Fibroblast of lung (primary cell): ENCODE measurements at places on chromosomes 6 and 20.

DNA sequence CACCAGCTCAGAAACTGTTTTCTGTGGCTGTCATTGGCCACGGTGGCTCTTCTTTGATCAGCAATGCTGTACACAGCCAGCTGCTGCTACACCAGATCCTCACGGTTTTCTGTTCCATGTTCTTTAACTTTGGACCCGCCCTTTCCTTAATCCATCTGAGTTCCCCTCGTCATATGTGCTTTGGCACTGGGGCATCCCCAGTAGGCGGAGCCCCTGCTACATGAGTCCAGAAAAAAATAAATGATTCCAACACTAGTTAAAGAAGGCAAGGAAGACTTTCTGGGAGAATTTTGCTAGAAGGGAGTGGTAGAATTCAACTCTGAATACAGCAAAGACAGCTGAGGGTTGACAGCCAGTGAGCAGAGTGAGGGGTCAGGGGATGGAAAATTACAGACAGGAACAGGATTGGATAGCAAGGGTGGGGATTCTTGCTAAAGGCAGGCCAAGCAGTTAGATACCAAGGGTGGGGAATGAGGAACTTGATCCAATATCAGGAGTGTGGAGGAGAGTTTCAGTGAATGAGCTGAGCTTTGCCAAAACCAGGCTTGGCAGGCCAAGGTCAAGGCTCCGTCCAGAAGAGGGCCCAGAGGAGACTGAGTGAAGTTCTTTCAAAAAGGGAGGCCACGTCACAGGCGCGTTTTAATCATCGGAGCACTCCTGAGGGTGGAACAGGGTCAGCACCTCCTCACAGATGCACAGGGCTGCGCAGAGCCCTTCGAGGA is 391.8 kb downstream of the CDH4 start:
- H3K27ac ChIP-seq, result no peak overlapping the region
- no peak for DNase-seq
- H3K4me1 ChIP-seq, result no peaks in the 10 kb centered on the region
- no peaks in the 10 kb centered on the region for H3K36me3 ChIP-seq

GRCh38 chr6:160995271-160995670 is 3.7 kb downstream of the MAP3K4 start:
- H3K27me3 ChIP-seq, result no peaks in the 10 kb centered on the region
- H3K27ac ChIP-seq, result no peak overlapping the region
- H3K36me3 ChIP-seq, result no peaks in the 10 kb centered on the region
- no peaks in the 10 kb centered on the region for H3K4me1 ChIP-seq
- no peak for DNase-seq

GRCh38 chr6:43855247-43855646 is 85.2 kb downstream of the VEGFA start:
- no peaks in the 10 kb centered on the region for H3K4me1 ChIP-seq
- H3K27me3 ChIP-seq, result no peaks in the 10 kb centered on the region
- no peak overlapping the region for H3K27ac ChIP-seq
- no peaks in the 10 kb centered on the region for H3K36me3 ChIP-seq

DNA sequence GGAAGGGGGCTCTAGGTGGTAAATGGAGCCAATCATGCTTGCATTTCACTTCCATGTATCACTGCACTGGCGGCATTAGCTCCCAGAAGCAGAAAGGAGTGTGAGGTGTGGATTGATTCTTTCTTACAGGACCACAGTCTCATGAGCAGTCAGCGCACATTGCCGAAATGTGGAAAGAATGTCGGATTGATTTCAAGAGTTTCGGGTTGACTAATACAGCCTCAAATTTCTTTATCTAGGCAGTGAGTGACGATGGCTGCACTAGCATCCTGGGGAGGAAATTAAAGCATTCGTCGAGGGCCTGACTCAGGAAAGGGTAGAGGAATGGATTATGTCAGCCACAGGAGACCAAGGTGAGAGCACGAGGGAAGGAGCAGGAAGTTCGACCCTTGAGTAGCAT is 222.8 kb upstream of the CDYL start:
- no peak for DNase-seq
- H3K36me3 ChIP-seq, result no peaks in the 10 kb centered on the region
- H3K27me3 ChIP-seq, result peaks cover 4% of the 10 kb centered on the region
- H3K27ac ChIP-seq, result no peak overlapping the region

GRCh38 chr20:4666001-4666479 is 55.7 kb upstream of the PRND start:
- peaks cover 2% of the 10 kb centered on the region for H3K27me3 ChIP-seq
- no peaks in the 10 kb centered on the region for H3K36me3 ChIP-seq
- H3K4me1 ChIP-seq, result no peaks in the 10 kb centered on the region
- DNase-seq, result peak; percentile 30
- H3K4me3 ChIP-seq, result no peak overlapping the region

- H3K27me3 ChIP-seq, result no peaks in the 10 kb centered on the region
- H3K4me3 ChIP-seq, result no peak overlapping the region
- H3K36me3 ChIP-seq, result no peaks in the 10 kb centered on the region
- DNase-seq, result no peak
Measured at GRCh38 chr6:112488238-112488637, 141.1 kb downstream of the RFPL4B start.

DNA sequence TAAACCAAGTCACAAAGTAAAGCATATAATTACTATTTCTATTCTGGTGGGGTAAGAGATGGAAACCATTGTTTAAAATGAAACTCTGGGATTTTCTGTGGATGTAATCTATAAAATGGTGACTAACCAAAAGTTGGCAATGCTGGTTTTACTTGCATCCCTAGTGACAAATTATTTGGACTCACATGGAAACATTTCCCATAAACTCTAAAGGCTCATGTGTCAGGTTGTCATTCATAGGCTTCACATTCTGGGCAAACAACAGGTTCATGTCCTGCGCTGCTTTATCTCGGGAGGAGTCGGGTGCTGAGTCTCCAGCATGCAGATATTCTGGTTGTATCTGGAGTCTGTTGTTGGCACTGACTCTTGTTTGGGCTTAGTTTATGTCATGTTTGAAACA is 98.0 kb upstream of the SCP2D1 start:
- H3K27ac ChIP-seq, result no peak overlapping the region
- no peak overlapping the region for H3K4me3 ChIP-seq
- DNase-seq, result no peak
- no peaks in the 10 kb centered on the region for H3K4me1 ChIP-seq
- no peaks in the 10 kb centered on the region for H3K27me3 ChIP-seq

GRCh38 chr6:6676910-6677441 is 88.5 kb downstream of the LY86 start:
- no peak overlapping the region for H3K4me3 ChIP-seq
- no peaks in the 10 kb centered on the region for H3K4me1 ChIP-seq
- DNase-seq, result peak; percentile 77
- H3K36me3 ChIP-seq, result no peaks in the 10 kb centered on the region
- no peaks in the 10 kb centered on the region for H3K27me3 ChIP-seq
- H3K27ac ChIP-seq, result no peak overlapping the region

GRCh38 chr6:124963831-124964763 is 1.9 kb downstream of the RNF217 start:
- no peaks in the 10 kb centered on the region for H3K27me3 ChIP-seq
- H3K4me3 ChIP-seq, result peak overlapping the region; percentile 84
- no peaks in the 10 kb centered on the region for H3K36me3 ChIP-seq
- H3K4me1 ChIP-seq, result peaks cover 3% of the 10 kb centered on the region
- peak; percentile 39 for DNase-seq

DNA sequence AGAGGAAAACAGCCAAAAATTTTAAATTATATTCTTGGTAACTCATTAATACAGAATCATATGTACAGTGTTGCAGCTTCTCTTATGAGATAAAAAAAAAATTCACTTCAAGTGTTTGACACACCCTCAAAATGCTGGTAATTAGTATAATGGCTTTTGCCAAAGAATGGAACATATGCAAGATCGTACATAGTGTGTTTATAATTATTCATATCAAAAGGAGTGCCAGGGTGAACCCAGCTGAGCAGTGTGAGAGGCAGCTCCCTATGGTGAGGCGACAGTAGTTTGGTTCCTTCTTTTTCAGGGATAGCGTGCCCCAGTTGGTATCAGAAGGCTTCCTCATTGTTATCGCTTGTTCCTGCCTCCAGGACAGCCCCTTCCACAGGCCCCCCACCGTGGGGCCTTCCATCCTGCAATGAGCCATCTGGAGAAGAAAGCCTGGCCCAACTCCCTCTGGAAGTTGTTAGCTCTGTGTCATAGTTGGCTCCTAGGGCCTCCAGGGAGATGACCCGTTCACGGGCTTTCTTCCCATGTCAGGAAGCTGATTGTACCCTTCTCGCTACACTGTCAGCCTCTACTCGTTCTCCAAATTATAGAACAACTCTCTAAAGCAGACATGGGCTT is 150.7 kb downstream of the FRK start:
- no peak for DNase-seq
- no peaks in the 10 kb centered on the region for H3K4me1 ChIP-seq
- no peaks in the 10 kb centered on the region for H3K36me3 ChIP-seq
- H3K4me3 ChIP-seq, result no peak overlapping the region
- no peaks in the 10 kb centered on the region for H3K27me3 ChIP-seq
- H3K27ac ChIP-seq, result no peak overlapping the region

DNA sequence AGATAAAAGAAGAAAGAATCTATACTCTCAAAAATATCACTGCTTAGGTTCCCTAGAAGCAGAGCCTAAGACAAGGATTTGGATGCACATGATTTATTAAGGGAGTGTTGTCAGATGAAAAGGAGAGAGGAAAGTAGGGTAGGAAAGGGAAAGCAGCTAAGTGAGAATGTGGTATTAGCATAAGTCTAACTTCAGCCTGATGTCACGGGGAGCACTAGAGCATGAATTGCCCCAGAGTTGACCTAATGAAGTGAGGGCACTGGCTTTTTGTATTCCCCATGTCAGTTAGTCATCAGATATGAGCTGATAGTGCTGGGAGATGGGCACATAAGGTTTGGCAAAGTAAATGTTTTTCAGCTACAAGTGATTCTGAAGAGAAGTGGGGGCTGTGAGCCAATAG is 129.0 kb upstream of the THEMIS start:
- no peaks in the 10 kb centered on the region for H3K4me1 ChIP-seq
- no peak overlapping the region for H3K4me3 ChIP-seq
- no peak overlapping the region for H3K27ac ChIP-seq
- no peak for DNase-seq

- H3K27me3 ChIP-seq, result no peaks in the 10 kb centered on the region
- H3K4me3 ChIP-seq, result no peak overlapping the region
- no peaks in the 10 kb centered on the region for H3K36me3 ChIP-seq
- DNase-seq, result no peak
- H3K4me1 ChIP-seq, result peaks cover 2% of the 10 kb centered on the region
Measured at GRCh38 chr20:9021699-9022098, 47.2 kb upstream of the PLCB4 start.

- no peak overlapping the region for H3K27ac ChIP-seq
- no peaks in the 10 kb centered on the region for H3K27me3 ChIP-seq
- H3K4me3 ChIP-seq, result no peak overlapping the region
Measured at GRCh38 chr6:19312241-19312978, 524.8 kb upstream of the ID4 start.

DNA sequence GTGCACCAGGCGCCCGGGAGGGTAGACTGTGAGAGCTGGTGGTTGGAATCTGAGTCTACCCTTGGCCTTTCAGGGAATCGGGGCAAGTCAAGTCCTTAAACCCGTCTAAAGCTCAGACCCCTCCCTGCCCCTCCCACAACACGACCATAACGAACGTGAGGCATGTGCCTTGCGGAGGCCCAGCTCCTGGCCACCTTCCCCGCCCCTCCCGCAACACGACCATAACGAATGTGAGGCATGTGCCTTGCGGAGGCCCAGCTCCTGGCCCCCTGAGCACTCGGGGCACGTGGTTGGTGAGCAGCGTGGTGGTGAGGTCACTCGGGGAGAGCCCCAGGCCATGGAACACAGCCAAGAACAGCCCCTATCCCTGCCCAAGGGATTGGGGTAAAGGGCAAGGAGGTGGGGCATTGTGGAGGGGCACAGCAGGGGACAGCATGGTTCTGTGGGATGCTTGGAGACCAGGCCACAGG is 132.2 kb downstream of the TAF4 start:
- H3K27ac ChIP-seq, result no peak overlapping the region
- H3K4me3 ChIP-seq, result no peak overlapping the region
- no peaks in the 10 kb centered on the region for H3K27me3 ChIP-seq
- H3K4me1 ChIP-seq, result no peaks in the 10 kb centered on the region
- no peaks in the 10 kb centered on the region for H3K36me3 ChIP-seq
